ENCODE measurements at places on chromosomes 13 and 19.

- no peaks in the 10 kb centered on the region for H3K27me3 ChIP-seq
- no peaks in the 10 kb centered on the region for H3K4me1 ChIP-seq
- no peak for DNase-seq
- no peak overlapping the region for H3K27ac ChIP-seq
- H3K4me3 ChIP-seq, result no peak overlapping the region
These were observed 26.5 kb downstream of the FPR3 start for GRCh38 chr19:51821456-51821855.

DNA sequence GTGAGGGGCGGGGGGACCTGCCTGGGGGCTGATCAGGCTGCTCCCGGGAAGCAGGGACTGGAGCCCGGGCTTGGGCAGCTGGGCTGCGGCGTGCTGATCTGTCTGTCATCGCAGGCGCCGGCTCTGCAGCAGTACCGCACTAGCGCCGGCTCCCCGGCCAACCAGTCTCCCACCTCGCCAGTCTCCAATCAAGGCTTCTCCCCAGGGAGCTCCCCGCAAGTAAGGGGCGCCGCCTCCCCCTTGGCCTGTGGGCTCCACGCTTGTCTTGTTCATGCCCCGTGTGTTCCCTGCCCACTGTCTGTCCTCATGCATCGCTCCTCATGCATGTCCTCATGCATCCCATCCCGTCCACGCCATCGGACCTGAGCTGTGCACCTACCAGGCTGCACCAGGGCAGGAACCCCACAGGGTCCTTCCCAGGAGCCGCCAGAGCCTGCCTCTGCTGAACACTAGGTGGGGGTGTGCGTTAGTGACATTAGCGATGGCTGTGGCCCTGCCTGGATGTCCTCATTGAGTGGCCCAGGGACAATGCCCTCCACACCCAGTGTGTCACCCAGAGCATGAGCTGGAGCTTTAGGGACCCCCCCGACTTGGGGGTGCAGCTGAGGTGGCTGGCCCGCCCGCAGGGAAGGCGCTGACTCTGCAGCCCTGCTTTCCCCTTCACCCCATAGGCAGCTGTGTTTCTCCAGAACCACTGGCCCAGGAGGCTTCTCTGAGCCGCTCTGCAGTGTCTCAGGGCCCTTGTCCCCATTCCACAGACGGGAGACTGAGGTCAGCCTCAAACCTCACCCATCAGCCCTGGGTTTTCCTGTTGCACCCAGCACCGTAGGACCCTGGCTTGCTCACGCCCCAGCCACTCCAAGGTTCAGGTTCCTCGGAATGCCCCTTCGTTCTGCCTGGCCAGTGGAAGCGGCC, 19.5 kb downstream of the COMP start:
- H3K36me3 ChIP-seq, result no peaks in the 10 kb centered on the region
- no peak for DNase-seq
- H3K4me1 ChIP-seq, result no peaks in the 10 kb centered on the region
- H3K27me3 ChIP-seq, result no peaks in the 10 kb centered on the region

DNA sequence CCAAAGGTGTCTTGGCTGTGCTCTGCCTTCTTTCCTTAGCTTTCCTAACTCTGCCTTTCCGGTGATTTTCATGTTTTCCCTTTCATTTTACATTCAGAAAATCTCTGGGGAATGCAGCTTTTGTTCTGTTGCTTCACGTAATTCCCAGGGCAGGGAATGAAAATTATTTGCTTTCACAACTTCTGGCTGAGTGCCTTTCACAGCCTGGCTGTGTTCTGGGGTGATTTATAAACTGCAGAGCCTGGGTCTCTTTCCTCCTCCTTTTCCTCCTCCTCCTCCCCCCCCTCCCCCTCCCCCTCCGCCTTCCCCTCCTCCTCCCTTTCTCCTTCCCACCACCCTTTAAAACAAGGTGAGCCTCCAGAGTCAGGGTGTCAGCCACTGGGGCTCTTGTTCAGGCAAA, 84.3 kb downstream of the RNASEH2B start:
- H3K27ac ChIP-seq, result no peak overlapping the region
- no peaks in the 10 kb centered on the region for H3K36me3 ChIP-seq
- no peaks in the 10 kb centered on the region for H3K27me3 ChIP-seq
- DNase-seq, result no peak

- no peak overlapping the region for H3K4me3 ChIP-seq
- H3K36me3 ChIP-seq, result no peaks in the 10 kb centered on the region
- H3K4me1 ChIP-seq, result peaks cover 12% of the 10 kb centered on the region
- H3K27ac ChIP-seq, result no peak overlapping the region
These were observed 13.2 kb upstream of the CREB3L3 start for GRCh38 chr19:4140237-4140711.

DNA sequence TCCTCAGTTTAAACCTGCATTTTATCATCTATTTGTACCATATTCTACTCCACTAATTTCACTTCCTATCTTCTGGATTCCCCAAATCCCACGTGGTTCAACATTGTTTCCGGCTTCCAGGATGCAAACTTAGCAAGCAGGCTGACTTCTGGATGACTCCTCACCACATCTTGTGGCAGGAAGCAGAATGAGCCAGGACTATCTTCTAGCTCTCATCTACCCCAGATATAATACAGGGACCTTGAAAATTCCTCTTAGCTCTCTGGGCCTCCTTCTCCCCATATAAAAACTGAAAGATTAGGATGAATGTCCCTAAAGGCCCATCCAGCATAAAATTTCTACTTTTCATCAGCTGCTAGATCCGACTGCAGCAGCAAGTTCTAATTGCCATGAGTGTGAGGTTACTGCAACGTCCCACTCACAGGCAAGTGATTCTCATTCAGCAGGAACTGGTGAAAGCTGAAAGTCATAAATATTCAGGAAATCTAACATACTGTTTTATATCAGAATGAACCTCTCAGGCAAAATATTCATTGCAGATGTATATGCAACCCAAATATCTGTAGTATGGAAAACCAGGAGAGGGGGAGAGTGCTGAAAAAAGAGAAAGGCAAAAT, 93.4 kb downstream of the KCTD12 start:
- H3K4me3 ChIP-seq, result no peak overlapping the region
- no peaks in the 10 kb centered on the region for H3K4me1 ChIP-seq
- H3K36me3 ChIP-seq, result no peaks in the 10 kb centered on the region
- peaks cover 3% of the 10 kb centered on the region for H3K27me3 ChIP-seq
- no peak overlapping the region for H3K27ac ChIP-seq
- DNase-seq, result no peak

DNA sequence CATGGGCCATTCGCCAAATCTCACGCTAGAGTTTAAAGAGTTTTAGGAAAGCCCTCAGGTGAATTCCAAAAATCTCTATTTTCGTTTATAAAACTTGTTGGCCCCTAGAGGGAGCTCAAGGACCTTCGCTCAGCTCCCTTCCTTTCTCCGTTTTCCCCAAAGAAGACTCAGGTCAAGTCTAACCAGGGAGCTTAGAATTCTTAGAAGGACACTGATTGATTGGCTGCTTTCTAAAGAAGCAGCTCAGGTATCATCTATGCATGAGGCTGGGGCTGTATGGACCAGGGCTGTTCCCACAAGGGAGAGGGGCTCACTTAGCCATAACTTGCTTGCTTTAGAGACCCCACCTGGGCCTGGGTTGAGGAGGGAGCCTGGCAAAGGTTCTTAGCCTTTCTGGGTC, 20.5 kb downstream of the DZIP1 start:
- no peaks in the 10 kb centered on the region for H3K4me1 ChIP-seq
- no peaks in the 10 kb centered on the region for H3K36me3 ChIP-seq
- H3K27ac ChIP-seq, result no peak overlapping the region

DNA sequence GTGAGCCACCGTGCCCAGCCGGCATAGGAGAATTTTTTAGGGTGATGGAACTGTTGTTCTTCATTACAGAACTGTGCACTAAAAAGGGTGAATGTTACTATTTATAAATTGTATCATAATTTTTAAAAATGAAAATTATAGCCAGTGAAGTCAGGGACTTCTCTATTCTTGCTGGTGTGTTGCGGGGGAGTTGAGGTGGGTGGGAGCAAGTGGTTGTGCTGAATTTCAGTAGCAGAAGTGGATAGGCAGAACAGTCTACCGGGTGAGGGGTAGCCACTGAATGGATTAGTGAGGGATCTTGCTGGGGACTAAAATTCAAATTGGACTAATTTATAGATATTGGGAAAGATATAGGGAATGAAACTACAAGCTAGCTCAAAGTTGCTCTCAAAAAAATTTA, 74.0 kb downstream of the CAB39L start:
- H3K36me3 ChIP-seq, result no peaks in the 10 kb centered on the region
- no peak for DNase-seq

DNA sequence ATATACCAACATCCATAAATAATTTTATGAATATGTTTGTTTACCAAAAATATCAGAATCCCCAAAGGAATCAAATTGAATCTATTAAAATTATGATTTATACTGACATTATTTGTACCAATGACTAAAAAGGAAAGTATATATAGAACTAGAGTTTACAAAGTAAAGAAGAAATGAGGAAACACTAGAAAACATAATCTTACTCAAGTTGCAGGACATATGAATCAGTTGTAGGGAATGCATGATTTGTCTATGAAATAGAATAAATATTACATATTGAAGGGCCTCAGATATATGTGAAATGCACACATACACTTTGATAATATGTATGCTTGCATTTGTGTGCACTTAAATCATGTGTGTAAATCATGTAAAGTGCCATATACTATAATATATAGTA, 1466.4 kb downstream of the EFNB2 start:
- no peaks in the 10 kb centered on the region for H3K27me3 ChIP-seq
- no peak overlapping the region for H3K27ac ChIP-seq
- no peak for DNase-seq
- H3K4me1 ChIP-seq, result peaks cover 14% of the 10 kb centered on the region
- H3K36me3 ChIP-seq, result no peaks in the 10 kb centered on the region
- no peak overlapping the region for H3K4me3 ChIP-seq

DNA sequence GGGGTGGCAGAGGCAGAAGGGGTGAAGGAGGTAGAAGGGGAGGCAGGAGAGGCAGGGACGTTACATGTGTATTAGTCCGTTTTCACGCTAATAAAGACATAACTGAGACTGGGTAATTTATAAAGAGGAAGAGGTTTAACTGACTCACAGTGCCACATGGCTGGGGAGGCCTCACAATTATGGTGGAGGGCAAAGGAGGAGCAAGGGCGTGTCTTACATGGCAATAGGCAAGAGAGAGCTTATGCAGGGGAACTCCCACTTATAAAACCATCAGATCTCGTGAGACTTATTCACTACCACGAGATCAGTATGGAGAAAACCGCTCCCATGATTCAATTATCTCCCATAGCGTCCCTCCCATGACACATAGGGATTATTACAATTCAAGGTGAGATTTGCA, 19.0 kb upstream of the ACOD1 start:
- H3K27me3 ChIP-seq, result peaks cover 3% of the 10 kb centered on the region
- no peak overlapping the region for H3K27ac ChIP-seq
- no peaks in the 10 kb centered on the region for H3K36me3 ChIP-seq
- no peaks in the 10 kb centered on the region for H3K4me1 ChIP-seq
- no peak for DNase-seq

DNA sequence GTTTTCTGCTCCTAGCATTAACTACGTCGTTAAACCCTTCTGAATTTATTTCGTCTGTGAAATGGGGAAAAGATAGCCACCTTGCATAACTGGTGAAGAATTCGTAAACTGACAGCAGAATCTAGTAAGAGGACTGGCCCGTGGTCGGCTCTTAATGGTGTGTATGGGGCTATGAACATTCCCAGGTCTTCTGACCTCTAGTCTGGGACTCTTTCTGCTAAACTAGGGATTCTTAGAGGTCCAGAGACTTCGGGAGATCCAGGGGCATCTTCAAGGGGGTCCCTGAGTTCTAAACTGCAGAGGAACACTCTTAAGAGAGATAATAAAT, 231.1 kb upstream of the SERP2 start:
- H3K27me3 ChIP-seq, result no peaks in the 10 kb centered on the region
- H3K4me3 ChIP-seq, result peak overlapping the region; percentile 64
- no peak for DNase-seq
- peaks cover 23% of the 10 kb centered on the region for H3K4me1 ChIP-seq
- peak overlapping the region; percentile 82 for H3K27ac ChIP-seq
- no peaks in the 10 kb centered on the region for H3K36me3 ChIP-seq

- DNase-seq, result no peak
- H3K4me3 ChIP-seq, result no peak within 1 kb of the TSS
- H3K4me1 ChIP-seq, result no peaks in the 10 kb centered on the region
- no peaks in the 10 kb centered on the region for H3K36me3 ChIP-seq
These were observed at the start of gene CEACAM19 for GRCh38 chr19:44671400-44671799. Gene CEACAM19, plus strand, starts transcription at chr19:44671482. Its CDS starts 450 bp downstream, at chr19:44671932.

DNA sequence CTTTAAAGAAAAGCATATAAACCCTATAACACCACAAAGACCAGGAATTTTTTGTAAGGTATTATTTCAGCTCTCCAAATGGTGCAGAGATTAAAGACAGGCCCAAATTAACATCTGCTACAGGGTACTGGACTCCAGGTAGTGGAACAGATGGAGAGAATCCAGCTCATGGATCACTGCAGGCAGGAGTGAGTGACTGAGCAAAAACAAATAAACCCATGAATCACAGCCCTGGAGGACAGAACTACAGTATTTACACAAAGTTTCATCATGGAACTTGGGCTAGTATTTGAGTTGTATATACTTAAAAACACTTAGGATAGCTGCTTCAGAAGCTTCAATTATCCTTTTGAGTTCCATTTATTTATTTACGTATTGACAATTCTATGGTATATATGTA, 132.8 kb upstream of the SPRY2 start:
- no peaks in the 10 kb centered on the region for H3K36me3 ChIP-seq
- H3K27ac ChIP-seq, result no peak overlapping the region
- no peak overlapping the region for H3K4me3 ChIP-seq
- DNase-seq, result no peak
- H3K27me3 ChIP-seq, result no peaks in the 10 kb centered on the region

GRCh38 chr13:100828226-100828625, 153.6 kb upstream of the TMTC4 start:
- H3K4me1 ChIP-seq, result no peaks in the 10 kb centered on the region
- H3K4me3 ChIP-seq, result no peak overlapping the region
- DNase-seq, result no peak
- H3K27ac ChIP-seq, result no peak overlapping the region

- no peak overlapping the region for H3K27ac ChIP-seq
- no peaks in the 10 kb centered on the region for H3K4me1 ChIP-seq
These were observed 9.2 kb upstream of the ZSCAN22 start for GRCh38 chr19:58317476-58318072.

GRCh38 chr13:49246850-49247642, 679 bp upstream of the CDADC1 start:
- no peaks in the 10 kb centered on the region for H3K27me3 ChIP-seq
- no peak for DNase-seq
- peaks cover 49% of the 10 kb centered on the region for H3K4me1 ChIP-seq
- H3K4me3 ChIP-seq, result peak overlapping the region; percentile 63
- H3K27ac ChIP-seq, result peak overlapping the region; percentile 84

DNA sequence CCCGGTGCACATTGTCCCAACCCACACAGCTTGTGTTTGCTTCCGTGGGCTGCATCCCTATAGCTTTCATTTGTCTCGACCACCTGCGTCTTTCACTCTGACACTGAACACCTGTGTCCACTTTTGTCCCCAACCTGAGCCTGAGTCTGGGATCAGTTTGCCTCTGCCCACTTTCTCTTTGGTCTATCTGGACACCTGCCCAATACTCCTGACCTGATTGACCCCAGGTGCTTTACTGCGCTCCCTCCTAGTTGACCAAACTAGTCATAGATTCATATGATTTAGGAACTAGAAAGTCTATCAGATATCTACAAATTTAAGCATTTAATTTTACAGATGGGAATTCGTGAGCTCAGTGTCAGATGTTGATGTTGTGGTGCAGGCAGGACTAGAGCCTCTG, 209.9 kb downstream of the DCT start:
- H3K4me3 ChIP-seq, result no peak overlapping the region
- H3K27ac ChIP-seq, result no peak overlapping the region
- no peak for DNase-seq

GRCh38 chr19:35090506-35091214, 25.0 kb upstream of the FXYD3 start:
- H3K27me3 ChIP-seq, result no peaks in the 10 kb centered on the region
- H3K4me1 ChIP-seq, result no peaks in the 10 kb centered on the region
- no peak overlapping the region for H3K27ac ChIP-seq
- no peaks in the 10 kb centered on the region for H3K36me3 ChIP-seq
